H4 (cell line): ENCODE measurements at places on chromosomes 7 and 10.

DNA sequence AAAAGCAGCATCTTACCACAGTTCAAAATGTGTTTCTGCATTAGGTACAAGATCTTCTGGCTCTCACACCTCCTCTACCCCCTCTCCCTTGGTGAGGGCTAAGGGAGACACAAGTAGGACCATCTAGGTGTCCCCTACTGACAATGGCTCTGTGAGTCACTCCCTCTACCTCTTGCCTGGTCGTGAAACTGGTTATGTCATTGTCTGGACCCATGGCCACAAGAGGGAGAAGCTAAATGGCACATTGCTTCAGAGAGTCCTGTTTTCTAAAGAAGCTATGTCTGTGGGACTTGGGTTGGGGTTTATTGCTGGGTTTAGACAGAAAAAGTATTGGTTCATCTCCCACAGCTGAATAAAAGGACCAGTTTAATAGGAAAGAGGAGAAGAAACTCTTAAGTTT is 4.0 kb upstream of the PLXNA4 start:
- peak; percentile 42 for DNase-seq

DNA sequence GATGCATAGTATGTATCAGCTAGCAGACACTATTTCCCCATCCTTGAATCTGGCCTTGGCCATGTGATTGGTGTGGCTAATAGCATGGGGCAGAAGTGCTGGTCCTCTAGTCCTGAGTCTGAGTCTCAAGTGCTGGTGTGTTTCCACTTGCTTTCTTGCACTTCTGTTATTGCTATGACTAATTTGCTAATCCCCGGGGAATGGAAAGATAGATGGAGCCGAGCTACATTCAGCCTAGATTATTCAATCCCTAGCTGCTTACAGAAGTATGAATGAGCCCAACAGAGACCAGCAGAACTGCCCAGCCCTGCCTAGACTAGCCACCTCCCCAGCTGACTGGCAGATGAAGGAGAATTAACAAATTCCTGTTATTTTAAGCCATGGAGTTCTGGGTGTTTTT is 53.2 kb upstream of the SYPL1 start:
- DNase-seq: no peak

DNA sequence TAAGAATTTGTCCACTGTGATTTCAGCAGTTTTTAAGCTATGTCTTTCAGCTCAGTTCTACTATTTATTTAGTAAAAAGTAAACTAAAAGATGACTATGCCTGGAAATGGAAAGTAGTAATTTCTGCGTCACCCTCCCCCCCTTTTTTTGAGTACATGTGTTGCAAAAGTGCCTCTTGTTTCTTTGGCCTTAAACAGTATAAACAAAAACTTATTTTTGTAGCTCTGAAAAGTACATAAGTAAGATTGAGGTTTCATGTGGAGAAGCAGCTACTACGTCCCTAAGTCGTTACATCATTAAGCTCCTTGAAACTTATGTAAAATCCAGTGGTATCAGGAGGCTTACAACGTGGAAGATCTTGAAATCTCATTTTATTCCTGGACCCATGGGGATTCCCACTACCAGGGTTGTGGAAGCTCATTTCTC is 46.3 kb upstream of the HBP1 start:
- peak; percentile 71 for DNase-seq

GRCh38 chr10:52525761-52526160 is 211.7 kb downstream of the DKK1 start:
- no peak for DNase-seq

- no peak for DNase-seq
Observed at GRCh38 chr7:111393011-111393754, 169.1 kb downstream of the IMMP2L start.

GRCh38 chr10:7533657-7534479 is 123.0 kb upstream of the SFMBT2 start:
- DNase-seq: no peak

DNA sequence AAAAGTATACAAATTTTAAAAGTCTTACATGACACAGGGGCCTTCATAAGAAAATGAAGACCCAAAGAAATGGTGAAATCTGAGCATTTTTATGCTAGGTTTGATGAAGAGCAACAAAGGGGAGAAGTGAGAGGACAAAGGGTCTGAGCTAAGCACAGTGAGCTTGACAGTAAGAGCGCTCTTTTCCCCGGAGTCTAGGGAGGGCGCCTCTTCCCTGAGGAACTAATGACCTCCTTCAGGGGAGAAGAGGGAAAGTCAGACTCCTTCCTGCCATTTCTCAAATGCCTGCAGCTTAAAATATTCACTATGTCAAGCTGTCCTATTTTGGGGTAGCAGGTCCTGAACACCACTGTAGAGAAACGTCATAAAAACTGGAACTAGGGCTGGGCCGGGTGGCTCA is 18.1 kb upstream of the PAXIP1 start:
- DNase-seq: no peak
